BJ (cell line): ENCODE measurements at places on chromosomes 6 and 20.

DNA sequence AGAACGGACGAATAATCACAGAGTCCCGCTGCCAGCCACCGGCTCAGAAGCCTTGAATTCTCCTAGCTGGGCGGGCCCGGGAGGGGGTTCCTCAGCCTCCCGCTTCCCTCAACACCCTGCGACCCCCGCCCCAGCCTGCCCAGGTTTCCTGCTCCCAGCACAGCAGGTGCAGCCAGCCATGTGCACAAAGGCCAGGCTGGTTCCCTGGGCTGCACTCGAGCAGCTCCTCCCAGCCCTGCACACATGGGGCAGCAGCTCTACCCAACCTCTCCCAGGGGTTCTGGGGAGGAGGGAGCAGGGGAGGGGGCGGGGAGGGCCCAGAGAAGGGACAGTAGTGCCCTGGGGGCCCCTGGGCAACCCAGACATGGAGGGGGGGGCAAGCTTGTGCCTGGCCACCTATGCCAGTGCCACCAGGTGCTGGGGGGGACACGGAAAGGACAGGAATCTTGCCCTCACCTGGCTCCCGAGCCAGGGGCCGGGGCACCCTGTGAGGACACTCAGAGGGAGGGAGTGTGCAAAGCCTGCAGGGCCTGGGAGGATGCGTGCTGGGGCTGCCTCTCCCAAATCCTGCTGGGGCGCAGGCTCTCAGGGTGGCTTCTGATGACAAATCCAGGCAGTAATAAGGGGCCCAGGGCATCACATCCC lies 1.2 kb upstream of the NTSR1 start:
- no peak for DNase-seq

DNA sequence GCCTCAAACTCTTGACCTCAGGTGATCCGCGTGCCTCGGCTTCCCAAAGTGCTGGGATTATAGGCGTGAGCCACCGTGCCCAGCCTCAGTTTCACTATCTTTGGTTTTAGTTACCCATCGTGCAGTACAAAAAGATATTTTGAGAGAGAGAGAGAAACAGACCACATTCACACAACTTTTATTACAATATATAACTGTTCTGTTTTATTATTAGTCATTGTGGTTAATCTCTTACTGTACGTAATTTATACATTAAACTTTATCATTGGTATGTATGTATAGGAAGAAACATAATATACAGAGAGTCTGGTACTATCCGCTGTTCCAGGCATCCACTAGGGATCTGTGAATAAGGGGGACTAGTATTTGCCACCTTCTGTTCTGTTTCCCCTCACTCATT lies 29.4 kb upstream of the TAF8 start:
- DNase-seq, result no peak

GRCh38 chr6:37709932-37710555 lies 12.4 kb upstream of the MDGA1 start:
- no peak for DNase-seq

DNA sequence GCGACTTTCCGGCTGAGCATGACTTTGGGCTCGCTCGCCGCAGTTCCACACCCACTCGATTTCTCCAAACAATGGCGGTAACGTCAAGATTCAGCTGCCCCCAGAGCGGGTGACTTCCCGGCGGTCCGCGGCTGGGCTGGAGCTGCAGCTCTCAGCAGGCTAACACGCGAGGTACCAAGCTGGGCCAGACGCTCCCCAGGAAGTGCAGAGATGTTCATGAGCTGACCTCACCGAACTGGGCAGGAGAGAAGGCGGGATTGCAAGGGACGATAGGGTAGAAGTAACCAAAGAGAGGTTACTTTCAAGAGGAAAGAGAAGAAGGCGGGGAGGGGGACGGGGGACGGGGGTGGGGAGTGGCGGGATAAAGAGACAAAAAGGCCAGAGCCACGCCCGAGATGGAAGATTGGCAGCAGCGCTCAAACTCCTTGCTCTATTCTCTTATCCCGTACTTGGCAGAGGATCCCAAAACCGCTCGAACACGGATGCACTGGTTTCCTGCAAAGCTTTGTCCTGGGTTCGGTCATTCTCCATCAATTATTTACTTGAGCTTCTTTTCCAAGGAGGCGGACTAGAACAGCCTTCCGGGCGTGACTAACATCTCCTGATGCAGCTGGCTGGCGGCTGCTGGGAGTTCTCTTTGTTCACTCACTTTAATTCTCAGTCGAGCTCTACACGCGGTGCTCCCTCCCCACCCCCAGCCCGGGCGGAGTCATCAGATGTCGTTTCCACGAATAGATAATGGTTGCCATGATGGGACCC lies at the start of gene MTCL3:
MTCL3 (minus strand) TSS at position 626 of the 759 bp plus-strand sequence.
- DNase-seq, result no peak

DNA sequence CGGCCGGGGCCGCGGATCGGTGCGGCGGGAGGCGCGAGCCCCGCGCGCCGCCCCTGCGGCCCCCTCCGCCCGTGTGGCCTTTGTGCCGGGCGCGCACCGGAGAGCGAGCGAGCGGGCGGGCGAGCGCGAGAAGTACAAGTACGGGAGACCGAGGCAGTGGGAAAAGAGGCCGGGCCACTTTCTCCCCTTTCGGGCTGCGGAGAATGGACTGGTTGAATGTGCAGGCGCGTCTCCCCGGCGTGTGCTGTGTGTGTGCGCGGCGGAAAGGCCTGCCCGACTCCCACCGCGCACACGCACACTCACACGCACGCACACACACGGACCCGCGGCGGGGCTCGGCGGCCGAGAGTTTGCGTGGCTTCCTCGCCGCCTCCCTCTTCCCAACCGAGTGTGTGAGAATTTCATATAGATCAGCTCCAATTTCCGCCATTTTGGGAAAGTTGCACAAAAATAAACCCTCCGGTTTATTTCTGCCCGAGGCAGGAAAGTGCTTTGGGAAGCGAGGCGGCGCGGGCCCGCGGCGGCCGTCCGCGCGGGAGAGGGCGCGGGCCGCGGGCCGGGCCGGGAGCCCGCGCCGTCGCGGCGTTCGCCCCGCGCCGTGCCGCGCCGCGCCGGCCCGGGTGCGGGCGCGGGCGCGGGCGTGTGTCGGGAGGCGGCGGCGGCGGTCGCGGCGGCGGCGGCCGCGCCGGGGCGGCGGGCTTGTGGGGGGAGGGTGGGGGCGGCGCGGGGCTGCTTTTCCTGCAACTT lies 1.1 kb downstream of the L3MBTL3 start:
- no peak for DNase-seq

GRCh38 chr20:45254383-45255262 lies at the start of gene SLPI:
SLPI (minus strand) TSS chr20:45254564; CDS start chr20:45254543, 21 bp downstream.
- DNase-seq, result no peak

- DNase-seq, result no peak
Measured at GRCh38 chr20:57698867-57699275, 10.9 kb downstream of the PMEPA1 start.

GRCh38 chr6:150924808-150925589 lies 59.5 kb downstream of the MTHFD1L start:
- no peak for DNase-seq

GRCh38 chr20:4243071-4243470 lies 227.7 kb upstream of the RNF24 start:
- DNase-seq, result no peak

DNA sequence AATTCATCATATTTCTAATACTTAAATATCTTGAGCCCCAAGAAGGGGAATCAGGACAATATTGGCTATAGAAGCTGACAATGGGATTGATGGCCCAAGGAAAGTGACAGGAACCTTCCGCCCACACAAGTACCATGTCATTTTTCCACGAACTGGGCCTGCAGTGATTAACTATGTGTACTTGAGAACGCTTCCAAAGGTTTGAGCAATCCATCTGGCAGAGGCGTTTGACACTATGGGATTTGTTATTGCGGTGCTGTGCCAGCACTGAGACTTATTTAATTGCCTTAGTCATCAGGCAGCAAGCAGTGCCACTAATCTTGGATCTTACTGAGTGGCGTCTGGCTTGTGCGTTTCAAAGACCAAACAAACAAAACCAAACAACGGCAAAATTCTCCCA lies 135.6 kb upstream of the UST start:
- DNase-seq, result peak; percentile 55

GRCh38 chr6:159398633-159399032 lies 229.4 kb downstream of the FNDC1 start:
- no peak for DNase-seq

GRCh38 chr20:33162753-33163152 lies 5.2 kb upstream of the BPIFA2 start:
- no peak for DNase-seq

DNA sequence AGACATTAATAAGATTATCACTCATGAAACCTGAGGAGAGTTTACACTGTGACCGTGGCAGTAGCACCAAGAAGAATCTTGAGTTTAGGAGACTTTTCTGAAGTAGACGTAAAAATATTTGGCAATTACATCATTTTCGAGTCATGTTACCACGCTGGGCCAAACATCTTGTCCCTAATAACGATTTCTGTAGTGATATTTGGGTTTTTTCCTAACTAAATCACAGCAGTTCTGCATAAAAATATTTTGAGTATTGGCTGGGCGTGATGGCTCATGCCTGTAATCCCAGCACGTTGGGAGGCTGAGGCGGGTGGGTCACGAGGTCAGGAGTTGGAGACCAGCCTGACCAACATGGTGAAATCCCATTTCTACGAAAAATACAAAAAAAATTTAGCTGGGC lies 262.4 kb downstream of the PHF3 start:
- DNase-seq, result no peak

DNA sequence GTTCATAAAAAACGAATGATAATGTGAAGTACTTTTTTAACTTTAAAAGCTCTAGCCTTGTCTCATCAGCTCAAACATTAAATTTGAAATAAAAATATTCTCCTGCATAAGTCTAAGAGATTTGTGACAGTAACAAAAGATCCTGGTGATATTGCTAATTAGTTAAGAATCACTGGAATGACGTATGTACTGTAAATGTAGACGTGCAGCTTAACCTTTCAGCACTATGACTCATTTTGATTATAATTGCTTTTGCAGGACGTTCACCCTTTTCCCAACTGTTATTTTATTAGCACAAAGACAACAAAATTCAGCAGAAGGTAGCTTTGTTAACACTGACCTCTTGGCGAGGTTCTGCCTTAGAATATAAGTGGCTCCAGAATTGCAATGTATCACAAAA lies 68.6 kb downstream of the TENT5A start:
- no peak for DNase-seq

GRCh38 chr6:14440940-14441781 lies 323.6 kb downstream of the CD83 start:
- DNase-seq, result peak; percentile 81

- DNase-seq, result peak; percentile 24
Measured at GRCh38 chr6:92132457-92132856, 1286.9 kb downstream of the EPHA7 start.

- no peak for DNase-seq
Measured at GRCh38 chr6:135581211-135581610, 83.7 kb upstream of the AHI1 start.

GRCh38 chr20:8267009-8267408 lies 134.9 kb downstream of the PLCB1 start:
- no peak for DNase-seq
